Adipocyte (in vitro differentiated cells): ENCODE measurements at places on chromosomes 6 and 20.

GRCh38 chr20:63154395-63154794 is 61.5 kb downstream of the YTHDF1 start:
- no peak for DNase-seq

- peak; percentile 42 for DNase-seq
These were observed 19.5 kb upstream of the DAAM2 start for GRCh38 chr6:39772559-39773273.

DNA sequence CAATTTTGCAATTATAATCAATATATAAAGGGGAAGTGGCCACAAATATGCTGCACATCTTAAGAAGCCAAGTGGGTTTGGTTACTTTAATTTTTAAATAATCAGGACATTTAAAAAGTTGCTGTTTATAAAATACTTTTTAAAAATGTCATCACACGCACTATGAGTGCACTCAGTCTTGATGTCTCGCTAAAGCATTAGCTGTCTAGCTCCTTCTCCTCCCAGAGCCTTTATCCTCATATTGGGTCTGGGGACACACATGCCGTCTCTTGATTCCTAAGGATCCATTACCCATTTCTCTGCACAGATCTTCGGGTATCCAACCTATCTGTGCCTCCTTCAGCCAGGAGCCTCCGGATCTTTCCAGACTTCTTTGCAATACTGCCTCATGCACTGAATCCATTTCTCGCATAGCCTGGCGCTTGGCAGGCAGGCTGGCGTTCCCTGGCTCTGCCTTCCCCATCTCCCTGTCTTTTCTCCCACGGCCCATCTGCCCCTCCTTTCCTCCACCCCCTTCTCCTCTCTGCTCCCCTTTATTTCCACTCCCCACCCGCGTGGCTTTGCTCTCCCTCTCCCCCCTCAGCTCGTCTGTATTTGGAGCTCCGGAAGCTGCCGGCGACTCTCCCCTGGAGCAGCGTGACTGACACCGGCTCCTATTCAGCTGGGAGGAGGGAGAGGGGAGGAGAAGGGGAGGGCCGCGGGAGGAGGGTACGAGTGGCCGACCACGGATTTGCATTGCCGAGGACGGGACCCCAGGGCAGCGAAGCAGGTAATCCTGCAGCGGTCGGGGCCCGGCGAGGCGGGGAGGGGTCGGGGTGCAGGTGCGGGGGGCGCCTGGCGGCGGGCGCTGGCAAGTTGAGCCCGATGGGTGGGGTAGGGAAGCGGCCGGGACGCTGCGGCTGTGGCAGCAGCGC is at the start of gene CAP2:
CAP2 (plus strand) TSS at position 618 of the 914 bp plus-strand sequence. CDS start 27,961 bp downstream, outside the sequence.
- peak; percentile 87 for DNase-seq

- no peak for DNase-seq
These were observed 39.6 kb upstream of the SPTLC3 start for GRCh38 chr20:12969071-12969669.

GRCh38 chr20:6420336-6420735 is 297.5 kb upstream of the FERMT1 start:
- DNase-seq: no peak

DNA sequence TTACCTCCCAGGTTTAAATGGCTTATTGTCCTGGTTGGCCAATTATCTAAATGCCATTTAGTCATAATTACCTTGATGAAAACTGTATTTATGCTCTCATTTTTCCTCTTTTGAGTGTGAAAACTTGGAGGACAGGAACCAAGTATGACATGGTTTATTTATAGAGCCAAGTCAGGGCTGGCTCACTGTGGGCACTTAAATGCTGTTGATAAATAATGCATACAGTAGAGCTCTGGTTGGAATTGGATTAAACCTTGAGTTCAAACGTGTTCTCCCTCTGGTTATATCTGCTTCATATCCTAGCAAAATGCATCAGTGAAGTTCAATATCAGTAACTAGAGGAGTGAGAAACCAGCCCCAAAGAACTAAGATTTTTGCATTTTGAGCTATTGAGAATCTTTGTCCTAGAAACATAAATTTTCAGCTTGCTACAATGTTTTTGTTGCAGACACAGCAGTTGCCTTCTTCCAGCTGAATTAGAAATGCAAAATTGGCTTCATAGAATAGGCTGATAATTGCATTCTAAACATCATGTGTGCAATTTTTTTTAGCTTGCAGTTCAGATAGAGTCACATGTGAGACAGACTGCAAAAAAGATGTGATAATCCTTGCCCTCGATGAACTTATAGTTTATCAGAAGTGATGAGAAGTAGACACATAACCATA is 255.8 kb downstream of the BTBD3 start:
- no peak for DNase-seq

GRCh38 chr6:36149476-36149875 is 19.2 kb downstream of the MAPK13 start:
- no peak for DNase-seq

GRCh38 chr6:135170238-135170637 is 10.9 kb upstream of the MYB start:
- no peak for DNase-seq

GRCh38 chr20:63775096-63775978 is 35.8 kb downstream of the SLC2A4RG start:
- peak; percentile 78 for DNase-seq

- DNase-seq: no peak
These were observed 3.2 kb upstream of the NPBWR2 start for GRCh38 chr20:64110411-64111068.

GRCh38 chr6:2103765-2104523 is 141.5 kb downstream of the GMDS start:
- DNase-seq: peak; percentile 83

GRCh38 chr6:52157301-52157941 is 28.8 kb upstream of the IL17A start:
- peak; percentile 0 for DNase-seq

DNA sequence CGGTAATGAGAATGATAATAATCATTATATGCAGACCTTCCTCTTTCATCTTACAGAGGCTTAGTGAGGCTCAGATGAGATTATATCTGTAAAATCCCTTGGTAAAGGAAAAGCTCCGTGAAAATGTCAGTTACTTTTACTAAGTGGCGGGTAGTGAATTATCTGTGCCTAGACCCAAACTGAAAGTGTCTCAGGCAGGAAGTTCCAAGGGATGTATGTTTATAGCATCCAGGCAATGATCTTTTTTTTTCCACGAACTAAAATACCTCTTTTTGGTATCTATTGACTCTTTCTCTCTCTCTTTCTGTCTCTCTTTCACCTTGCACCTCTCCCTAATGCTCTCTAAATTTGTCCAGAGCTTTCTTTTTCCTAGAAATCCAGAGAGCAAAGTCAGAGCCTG is 5.0 kb downstream of the TCF21 start:
- DNase-seq: no peak

- peak; percentile 28 for DNase-seq
These were observed 72.6 kb downstream of the PHIP start for GRCh38 chr6:79005497-79005896.

GRCh38 chr6:11748591-11749210 is 29.9 kb downstream of the ADTRP start:
- no peak for DNase-seq

GRCh38 chr20:20665606-20666332 is 46.7 kb downstream of the RALGAPA2 start:
- DNase-seq: no peak

DNA sequence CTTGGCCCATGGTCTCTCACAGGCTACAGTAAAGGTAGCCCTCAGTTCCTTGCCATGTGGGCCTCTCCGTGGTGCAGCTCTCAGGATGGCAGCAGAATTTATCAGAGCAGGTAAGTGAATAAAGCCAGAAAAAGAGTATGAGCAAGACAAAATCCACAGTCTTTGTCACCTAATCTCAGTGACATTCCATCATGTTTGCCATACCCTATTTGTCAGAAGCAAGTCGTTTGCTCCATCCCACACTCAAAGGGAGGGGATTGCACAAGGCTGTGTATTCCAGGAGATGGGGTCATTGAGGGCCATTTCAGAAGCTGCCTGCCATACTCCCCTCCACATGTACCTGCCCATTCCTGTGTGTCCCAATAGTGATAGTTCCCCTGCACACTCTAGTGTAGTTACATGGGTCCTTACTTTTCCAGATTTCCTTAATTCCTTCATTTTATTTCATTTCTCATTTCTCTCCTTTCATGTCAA is 24.2 kb downstream of the ISM1 start:
- no peak for DNase-seq

- peak; percentile 27 for DNase-seq
These were observed 73.3 kb downstream of the MAN1A1 start for GRCh38 chr6:119276211-119276610.

GRCh38 chr20:58198901-58199355 is 29.5 kb downstream of the ANKRD60 start:
- DNase-seq: no peak

- DNase-seq: peak; percentile 44
These were observed 77.0 kb downstream of the PLCB1 start for GRCh38 chr20:8209061-8209460.

GRCh38 chr20:31497838-31498540 is 16.3 kb upstream of the HM13 start:
- DNase-seq: no peak

- DNase-seq: peak; percentile 99
These were observed 8.7 kb upstream of the AP5S1 start for GRCh38 chr20:3811467-3812258.

DNA sequence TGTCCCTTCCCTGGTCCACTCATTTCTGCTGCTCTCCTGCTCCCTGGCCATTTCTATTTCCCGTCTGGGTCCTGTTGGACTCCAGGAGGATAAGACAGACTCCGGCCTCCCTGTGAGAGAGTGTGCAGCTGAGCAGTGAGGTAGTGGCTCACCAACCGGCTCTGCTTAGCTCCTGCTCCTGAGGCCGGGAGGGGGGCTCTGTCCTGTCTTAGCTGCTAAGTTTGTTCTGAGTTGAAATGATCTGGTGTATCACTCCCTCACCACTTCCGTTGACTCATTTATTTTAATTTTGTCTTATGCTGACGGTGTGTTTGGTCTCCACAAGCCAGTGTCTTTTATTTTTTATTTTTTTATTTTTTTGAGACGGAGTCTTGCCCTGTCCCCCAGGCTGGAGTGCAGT is 148.5 kb upstream of the PDE10A start:
- DNase-seq: no peak

DNA sequence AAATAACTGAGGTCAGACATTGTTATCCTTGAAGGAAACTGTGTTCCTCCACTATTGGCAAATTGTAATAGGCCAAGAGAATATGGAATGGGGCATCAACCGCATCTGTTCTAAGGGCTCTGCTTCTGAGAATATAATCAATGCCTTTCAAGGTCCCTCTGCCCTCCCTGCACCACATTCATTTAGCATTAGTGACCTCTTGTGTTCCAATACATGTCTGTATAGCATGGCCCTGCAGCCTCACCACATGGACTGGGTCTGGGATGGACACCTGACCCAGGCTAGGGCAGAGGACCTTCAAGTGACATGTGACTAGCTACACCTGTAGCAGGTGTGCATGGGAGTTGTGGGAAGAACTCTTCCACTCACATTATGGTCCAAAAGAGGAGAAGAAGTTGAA is 14.2 kb downstream of the BTN3A1 start:
- no peak for DNase-seq

GRCh38 chr20:17698384-17698783 is 1.4 kb upstream of the BANF2 start:
- no peak for DNase-seq

GRCh38 chr20:59939052-59939878 is 840 bp downstream of the PPP1R3D start:
- no peak for DNase-seq

DNA sequence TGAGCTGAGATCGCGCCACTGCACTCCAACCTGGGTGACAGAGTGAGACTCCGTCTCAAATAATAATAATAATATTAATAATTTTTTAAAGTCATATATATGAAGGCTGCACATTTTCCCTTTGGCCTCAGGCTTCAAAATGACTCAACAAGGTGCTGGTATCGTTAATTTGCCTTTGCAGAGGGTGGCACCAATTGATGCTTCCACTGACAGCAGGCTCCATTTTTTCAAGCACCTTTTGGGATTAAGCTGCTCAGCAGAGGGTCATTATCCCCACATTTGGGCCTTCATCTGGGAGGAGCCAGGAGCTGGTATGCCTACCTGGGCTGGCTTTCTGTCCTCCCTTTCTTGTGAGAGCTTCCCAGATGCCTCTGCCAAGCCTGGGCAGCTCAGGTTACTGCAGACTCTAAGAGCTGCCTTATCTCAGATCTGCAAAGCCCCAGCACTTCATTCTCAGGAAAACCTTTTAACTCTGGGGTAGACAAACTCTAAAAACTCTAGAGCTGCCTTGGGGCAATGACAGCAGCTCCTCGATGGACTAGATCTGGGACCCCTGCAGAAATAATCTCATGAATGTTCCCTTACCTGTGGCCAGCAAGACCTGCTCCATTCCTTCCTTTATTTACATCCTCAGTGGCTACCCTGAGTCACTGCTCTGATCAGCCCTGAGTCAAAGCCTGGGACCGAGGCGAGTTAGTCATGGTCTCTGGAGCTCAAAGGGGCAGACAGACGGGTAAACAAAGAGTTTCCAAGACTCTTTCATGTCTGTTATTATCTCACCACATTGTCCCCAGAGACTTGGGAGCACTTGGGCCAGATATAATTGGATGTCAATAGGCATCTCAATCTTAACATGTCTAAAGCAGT is 80.0 kb upstream of the EYA2 start:
- DNase-seq: peak; percentile 79

DNA sequence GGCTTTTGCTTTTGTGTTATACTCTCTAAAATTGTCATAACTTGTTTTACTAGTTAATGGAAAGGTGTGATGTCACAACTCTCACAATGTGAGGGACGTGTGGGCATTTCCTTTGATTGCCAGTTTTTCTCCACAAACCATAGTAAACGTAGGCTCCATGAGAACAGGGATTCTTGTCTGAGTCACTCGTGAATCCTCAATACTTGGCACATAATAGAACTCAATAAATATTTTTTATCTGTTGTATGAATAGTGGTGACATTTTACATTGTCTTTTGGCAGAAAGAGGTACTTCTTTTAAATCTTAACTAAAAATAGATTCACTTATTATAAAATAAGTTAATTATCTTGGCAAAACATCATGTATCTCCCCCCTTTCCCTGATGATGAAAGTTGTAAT is 69.0 kb upstream of the CNKSR3 start:
- DNase-seq: no peak

- DNase-seq: no peak
These were observed 3.4 kb downstream of the TMEM151B start for GRCh38 chr6:44273617-44274016.

- no peak for DNase-seq
These were observed 50.3 kb upstream of the BTBD3 start for GRCh38 chr20:11867291-11867919.

GRCh38 chr6:168385037-168385759 is 55.8 kb upstream of the SMOC2 start:
- no peak for DNase-seq

DNA sequence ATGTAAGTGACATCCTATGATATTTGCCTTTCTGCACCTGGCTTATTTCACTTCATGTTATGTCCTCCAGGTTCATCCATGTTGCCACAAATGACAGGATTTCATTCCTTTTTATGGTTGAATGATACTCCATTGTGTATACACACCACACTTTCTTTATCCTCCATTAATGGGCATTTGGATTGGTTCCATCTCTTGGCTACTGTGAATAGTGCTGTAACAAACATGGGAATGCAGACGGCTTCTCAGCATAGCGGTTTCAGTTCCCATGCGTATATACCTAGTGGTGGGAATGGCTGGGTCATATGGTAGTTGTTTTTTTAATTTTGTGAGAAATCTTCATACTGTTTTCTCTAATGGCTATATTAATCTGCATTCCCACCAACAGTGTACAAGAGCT is 14.8 kb downstream of the MTHFD1L start:
- DNase-seq: no peak

- DNase-seq: no peak
These were observed 60.6 kb upstream of the RIPOR2 start for GRCh38 chr6:24996269-24996836.

- peak; percentile 47 for DNase-seq
These were observed 176.7 kb downstream of the HACE1 start for GRCh38 chr6:104682722-104683643.

- DNase-seq: no peak
These were observed 68.5 kb upstream of the TENT5A start for GRCh38 chr6:81820980-81821379.
